Stimulated activated CD4-positive, alpha-beta T cell treated with anti-CD3 and anti-CD28 coated beads, Interleukin-15, amount 100 ng/mL, for 48 hours (primary cell): ENCODE measurements at places on chromosomes 4 and X.
A peak's percentile ranks its signal among the peaks of the same experiment; 100 is the strongest.

DNA sequence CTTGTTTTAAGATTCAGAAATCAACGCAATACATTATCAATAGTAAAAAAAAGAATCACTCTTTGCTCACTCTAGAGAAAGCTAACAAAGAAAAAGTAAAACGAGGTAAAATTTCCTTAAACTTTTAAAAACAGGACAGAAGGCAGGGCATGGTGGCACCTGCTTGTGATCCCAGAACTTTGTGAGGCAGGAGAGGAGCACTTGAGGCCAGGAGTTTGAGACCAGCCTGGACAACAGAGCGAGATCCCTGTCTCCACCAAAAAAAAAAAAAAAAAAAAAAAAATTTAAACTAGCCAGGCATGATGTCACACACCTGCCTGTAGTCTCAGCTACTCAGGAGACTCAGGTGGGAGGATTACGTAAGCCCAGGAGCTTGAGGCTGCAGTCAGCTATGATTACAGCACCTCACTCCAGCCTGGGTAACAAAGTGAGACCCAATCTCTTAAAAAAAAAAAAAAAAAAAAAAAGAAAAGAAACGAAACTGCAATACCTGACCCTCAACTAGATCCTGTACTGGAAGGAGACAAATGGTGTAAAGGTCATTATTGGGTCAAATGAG, 3.5 kb downstream of the CCNI start:
- DNase-seq, result no peak

GRCh38 chrX:111407948-111408347, 4.0 kb downstream of the DCX start:
- DNase-seq, result no peak

- no peak for DNase-seq
Measured at GRCh38 chrX:118637997-118638396, 89.4 kb upstream of the IL13RA1 start.

- DNase-seq, result no peak
Measured at GRCh38 chr4:82561786-82562563, at the start of gene TMEM150C. Gene TMEM150C, minus strand, starts transcription at chr4:82561988. Its CDS starts 57,331 bp downstream, at chr4:82504657.

- DNase-seq, result no peak
Measured at GRCh38 chr4:101981756-101982155, 191.2 kb downstream of the BANK1 start.

- DNase-seq, result no peak
Measured at GRCh38 chr4:85024671-85025070, 58.2 kb upstream of the WDFY3 start.

GRCh38 chr4:174427571-174428140, 94.6 kb downstream of the HPGD start:
- no peak for DNase-seq

GRCh38 chr4:11152684-11153083, 276.0 kb downstream of the HS3ST1 start:
- no peak for DNase-seq

- DNase-seq, result no peak
Measured at GRCh38 chr4:910366-911091, 21.6 kb downstream of the GAK start.

DNA sequence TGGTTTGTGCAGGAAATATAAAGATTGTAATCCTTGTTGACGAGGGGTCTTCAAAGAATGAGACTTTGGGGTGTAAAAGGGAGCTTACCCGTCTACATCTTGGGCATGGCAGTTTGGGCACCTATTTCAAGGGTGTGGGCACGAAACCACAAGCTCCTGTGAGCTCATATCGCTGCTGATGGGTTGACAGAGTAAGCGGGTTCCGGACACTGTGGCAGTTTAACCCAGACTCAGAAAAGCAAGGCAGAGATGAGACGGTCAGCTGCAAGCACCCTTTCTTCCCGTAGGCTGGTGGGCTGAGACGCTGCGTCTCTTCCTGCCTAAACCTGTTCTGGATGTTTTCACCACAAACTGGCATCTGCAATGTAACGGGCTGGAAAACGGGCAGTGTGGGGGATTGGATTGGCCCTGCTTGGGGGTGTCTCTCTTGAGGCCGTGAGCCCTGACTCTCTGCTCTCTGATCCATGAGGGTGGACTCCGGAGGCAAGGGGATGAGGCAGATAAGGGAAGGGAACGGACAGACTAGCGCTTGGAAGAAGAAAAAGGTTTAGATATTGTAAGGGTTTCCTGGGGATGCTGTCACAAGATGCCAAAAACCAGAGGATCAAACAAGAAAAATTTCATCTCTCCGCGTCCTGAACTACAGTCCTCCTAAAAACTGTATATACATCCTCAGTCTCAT, 237.5 kb downstream of the SHOX start:
- DNase-seq, result no peak

- DNase-seq, result no peak
Measured at GRCh38 chr4:67522851-67523671, 22.2 kb downstream of the CENPC start.

- no peak for DNase-seq
Measured at GRCh38 chr4:79178760-79179159, 147.1 kb downstream of the NAA11 start.

- no peak for DNase-seq
Measured at GRCh38 chr4:40548256-40548655, 81.4 kb downstream of the RBM47 start.

GRCh38 chrX:33062041-33062440, 149.3 kb downstream of the DMD start:
- DNase-seq, result no peak

- no peak for DNase-seq
Measured at GRCh38 chr4:102263024-102263787, 82.1 kb downstream of the SLC39A8 start.

DNA sequence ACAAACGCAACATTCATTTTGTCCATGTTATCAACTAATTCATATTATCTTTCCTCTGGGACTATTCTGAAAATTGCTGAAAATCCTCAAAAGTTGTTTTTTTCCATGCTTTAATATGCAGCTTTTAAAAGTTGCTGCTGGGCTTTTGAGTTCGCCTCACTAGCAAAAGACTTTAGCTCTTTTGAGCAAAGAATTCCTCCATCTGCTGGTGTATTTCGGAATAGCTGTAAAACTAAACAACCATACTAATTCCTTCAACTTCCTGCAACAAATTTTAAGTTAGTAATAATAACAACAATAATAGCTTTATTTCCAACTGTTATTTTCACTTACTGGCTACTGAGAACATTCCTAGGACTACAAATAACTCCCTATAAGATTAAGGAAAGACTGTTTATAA, 124.5 kb upstream of the PLAC1 start:
- no peak for DNase-seq

GRCh38 chr4:53015681-53016080, 153.6 kb downstream of the RASL11B start:
- peak; percentile 2 for DNase-seq

- no peak for DNase-seq
Measured at GRCh38 chr4:146637621-146638332, 916 bp upstream of the POU4F2 start.

DNA sequence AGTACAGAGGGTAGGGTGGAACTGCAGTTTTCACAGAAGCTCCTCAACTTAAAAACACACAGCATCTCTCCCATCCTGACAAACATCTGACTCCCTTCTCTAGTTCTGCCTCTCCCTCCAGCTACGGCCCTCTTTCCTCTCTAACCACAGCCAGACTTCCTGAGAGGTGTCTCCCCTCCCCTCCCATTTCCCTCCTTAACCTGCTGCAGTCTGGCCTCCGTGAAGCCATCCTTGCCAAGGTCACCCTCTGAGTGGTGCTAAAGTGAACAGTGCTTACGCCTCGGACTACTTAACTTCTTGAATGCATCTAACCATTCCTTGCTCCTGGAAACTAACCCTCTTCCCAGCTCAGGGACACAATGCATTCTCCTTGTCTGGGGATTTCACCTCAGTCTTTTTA, 53.3 kb downstream of the RTL5 start:
- no peak for DNase-seq

- no peak for DNase-seq
Measured at GRCh38 chr4:101103381-101104142, 243.8 kb downstream of the PPP3CA start.

DNA sequence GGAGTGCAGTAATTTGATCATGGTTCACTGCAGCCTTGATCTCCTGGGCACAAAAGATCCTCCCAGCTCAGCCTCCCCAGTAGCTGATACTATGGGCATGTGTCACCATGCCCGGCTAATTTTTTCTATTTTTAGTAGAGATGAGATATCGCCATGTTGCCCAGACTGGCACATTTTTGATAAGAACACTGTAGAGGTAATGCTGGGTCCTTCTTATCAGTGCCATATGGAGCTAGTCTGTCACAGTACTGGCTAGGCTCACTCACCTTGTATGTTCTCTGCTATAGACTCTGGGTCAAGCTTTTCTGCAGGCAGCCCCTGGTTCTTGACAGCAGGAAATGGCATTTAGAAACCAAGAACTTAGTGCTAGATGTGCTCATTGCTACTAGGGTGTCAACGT, 53.9 kb downstream of the BCOR start:
- DNase-seq, result no peak

- DNase-seq, result no peak
Measured at GRCh38 chr4:15653420-15653819, 1.7 kb downstream of the FBXL5 start.

- DNase-seq, result no peak
Measured at GRCh38 chrX:118115953-118116712, 477 bp downstream of the KLHL13 start.

- no peak for DNase-seq
Measured at GRCh38 chr4:39285853-39286252, 80.3 kb downstream of the RFC1 start.

DNA sequence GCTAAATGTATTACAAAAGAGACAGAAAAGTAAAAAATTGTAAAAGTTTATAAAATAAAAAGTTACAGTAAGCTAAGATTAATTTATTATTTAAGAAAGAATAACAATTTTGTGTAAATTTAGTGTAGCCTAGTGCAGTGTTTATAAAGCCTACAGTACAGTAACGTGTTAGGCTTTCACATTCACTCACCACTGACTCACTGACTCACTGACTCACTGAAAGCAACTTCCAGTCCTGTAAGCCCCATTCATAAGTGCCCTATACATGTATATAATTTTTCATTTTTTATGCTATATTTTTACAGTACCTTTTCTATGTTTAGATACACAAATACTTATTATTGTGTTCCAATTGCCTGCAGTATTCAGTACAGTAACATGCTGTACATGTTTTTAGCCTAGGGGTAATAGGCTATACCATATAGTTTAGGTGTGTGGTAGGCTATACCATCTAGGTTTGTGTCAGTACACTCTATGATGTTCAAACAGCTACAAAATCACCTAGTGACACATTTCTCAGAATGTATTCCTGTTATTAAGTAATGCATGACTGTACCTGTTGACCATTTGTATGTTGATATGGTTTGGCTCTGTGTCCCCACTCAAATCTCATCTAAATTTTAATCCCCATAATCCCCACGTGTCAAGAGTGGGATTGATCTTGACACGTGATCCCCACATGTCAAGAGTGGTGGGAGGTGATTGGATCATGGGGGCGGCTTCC, 57.9 kb downstream of the CFAP299 start:
- DNase-seq, result peak; percentile 19

- DNase-seq, result no peak
Measured at GRCh38 chr4:186813377-186814068, 89.9 kb upstream of the FAT1 start.

DNA sequence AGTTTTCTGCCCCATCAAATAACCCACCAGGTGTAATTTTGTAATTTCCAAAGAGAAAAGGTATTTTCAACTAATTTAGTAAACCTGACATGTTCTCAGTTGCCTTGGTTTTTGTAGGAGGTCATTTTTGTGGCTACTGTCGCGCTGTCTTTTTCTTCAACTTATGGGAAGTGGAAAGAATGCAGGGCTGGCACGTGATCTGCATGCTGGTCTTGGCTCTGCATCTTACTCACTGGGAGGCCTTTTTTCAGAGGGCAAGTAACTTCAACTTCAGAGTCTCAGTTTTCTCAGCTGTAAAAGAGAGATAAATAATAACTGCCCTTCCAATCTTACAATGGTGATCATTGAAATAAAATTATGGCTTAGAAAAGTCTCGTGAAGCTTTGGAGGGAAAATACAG, 109.9 kb upstream of the SMIM10 start:
- no peak for DNase-seq

GRCh38 chr4:180281724-180282123, 1961.5 kb upstream of the TENM3 start:
- DNase-seq, result no peak

GRCh38 chr4:79489506-79489905, 81.5 kb upstream of the GK2 start:
- DNase-seq, result no peak

GRCh38 chrX:154096140-154097002, 1.1 kb downstream of the MECP2 start:
- DNase-seq, result no peak

DNA sequence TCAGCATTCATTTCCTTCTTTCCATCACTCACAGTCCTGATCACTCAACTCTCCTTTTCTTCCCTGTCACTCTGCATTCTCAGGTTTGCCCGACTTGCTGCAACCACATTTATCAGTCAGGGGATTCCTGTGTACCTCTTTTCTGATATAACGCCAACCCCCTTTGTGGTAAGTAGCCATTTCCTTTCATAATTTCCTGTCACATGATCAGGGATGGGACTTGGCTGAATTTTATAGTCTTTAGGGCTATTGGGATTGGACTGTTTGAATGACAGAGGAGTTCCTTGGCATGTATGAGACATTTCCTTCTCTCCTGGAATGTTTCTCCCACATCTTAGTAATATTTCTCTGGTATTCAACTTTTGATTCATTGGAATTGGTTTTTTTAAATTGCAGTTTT, 11.0 kb downstream of the PGM2 start:
- no peak for DNase-seq

GRCh38 chrX:150312931-150313330, 50.2 kb upstream of the MAMLD1 start:
- DNase-seq, result no peak

DNA sequence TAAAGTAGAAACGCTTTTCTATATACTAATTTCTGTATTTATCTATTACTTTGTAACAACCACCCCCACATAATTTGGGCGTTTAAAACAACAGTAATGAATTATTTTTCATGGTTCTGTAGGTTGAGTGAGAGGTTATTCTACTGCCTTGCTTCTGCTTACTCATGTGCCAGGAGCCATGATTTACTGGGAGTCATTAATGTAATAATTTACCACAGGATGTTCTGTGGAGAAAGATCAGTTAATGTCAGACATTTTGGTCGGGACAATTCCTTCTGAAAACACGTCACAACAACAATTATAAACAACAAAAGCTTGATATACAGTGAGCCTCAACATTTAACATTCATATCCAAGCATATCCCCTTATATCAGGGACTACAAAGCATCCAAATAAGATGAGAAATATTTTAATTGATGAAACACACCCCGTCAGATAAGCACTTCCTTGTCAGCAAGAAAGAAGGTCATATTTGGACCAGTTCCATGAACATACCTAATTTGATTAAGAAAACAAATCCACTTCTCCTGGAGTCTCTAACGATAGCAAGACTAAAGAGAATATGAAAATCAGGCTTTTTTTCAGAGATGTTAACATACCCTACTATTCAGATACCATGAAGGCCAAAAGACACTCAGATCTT, 238.5 kb downstream of the PRDM5 start:
- no peak for DNase-seq

- no peak for DNase-seq
Measured at GRCh38 chrX:16745659-16746058, 26.2 kb downstream of the SYAP1 start.

- no peak for DNase-seq
Measured at GRCh38 chr4:58209001-58209400, 1098.8 kb upstream of the IGFBP7 start.

GRCh38 chr4:99934891-99935290, 11.5 kb downstream of the DNAJB14 start:
- no peak for DNase-seq

GRCh38 chr4:96136056-96136455, 296.2 kb downstream of the PDHA2 start:
- DNase-seq, result no peak
